ENCODE measurements at places on chromosomes 13 and 19.

GRCh38 chr13:32272021-32272683 lies 43.0 kb downstream of the ZAR1L start:
- DNase-seq, result no peak

DNA sequence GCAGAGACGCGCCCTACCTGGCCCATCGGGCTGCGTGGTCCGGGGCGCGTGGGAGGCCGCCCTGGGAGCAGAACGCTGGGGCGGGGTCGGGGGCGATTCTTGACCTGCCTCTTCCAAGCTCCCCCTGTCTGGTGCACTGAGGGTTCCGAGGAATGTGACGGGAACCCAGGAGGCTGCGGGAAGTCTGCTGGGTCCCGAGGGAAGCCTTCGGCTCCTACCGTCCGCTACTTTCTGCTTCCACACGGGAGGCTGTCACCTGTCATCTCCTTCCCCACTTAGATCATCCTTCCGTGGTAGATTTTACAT lies 781 bp upstream of the SPRYD7 start:
- DNase-seq, result no peak

DNA sequence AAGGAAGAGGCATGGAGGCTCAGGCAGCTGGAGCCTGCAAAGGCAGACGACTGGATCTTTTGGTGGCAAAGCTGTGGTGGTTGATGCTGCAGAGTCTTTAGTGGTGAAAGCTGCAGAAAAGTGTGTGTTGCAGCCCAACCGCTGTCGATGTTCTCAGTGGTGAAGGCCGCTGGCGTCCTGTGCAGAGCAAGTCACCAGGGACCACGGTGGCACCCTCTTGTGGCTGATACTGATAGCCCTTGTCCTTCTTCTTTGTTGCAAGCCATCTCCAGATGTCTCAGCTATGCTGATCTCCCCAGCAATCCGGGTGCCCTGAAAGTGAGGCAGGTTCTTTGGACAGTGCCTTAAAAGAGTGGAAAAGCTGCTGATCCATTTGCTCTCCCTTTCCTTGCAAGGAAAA lies 610.9 kb upstream of the PCDH9 start:
- DNase-seq, result no peak

DNA sequence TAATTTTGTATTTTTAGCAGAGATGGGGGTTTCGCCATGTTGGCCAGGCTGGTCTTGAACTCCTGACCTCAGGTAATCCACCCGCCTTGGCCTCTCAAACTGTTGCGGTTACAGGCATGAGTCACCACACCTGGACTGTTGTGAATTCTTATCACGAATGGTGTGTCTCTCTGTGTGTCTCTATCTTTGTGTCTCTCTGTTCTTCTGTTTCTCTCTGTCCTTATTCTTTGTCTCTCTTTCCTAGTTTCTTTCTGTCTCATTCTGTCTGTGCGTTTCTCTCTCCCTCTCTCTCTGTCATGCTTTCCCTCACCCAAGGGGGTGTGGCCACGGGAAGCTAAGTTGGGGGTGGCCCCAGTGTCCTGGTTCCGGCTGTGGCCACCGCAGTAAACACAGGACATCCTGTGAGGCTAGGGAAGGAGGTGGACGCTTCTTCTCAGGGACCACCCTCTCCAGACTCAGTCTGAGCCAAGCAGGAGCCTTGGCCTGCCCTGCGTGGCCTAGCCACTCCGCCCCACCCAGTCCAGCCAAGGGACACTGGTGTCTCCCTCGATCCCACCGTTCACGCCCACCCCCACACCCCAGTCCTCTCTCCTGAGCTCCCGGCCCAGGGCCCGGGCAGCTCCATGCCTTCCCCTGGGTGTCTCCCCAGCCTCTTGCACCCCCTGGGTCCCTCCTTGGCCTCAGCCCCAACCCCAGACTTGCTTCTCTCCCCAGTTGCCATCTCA lies 3.9 kb upstream of the PRX start:
- no peak for DNase-seq

DNA sequence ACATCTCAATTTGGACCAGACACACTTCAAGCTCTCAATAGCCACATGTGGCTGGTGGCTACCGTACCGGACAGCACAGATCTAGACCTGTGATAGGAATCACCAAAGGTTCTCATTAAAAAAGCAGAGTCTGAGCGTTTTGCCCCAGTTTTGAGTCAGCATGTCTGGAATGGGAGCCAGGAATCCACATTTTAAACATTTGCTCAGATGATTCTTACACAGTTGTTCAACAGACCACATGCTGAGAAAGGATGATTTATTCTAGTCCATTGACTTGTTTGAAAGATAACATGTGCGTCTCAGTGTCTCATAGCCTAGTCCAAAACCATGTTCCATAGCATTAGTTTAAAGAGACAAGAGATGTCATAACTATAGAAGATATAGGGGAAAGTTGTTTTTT lies 53.4 kb downstream of the FLT3 start:
- DNase-seq, result no peak

All from C1 segment of cervical spinal cord (tissue), 14 donors.